ENCODE measurements at places on chromosomes 12 and 14.

- peak; percentile 91 for DNase-seq
These were observed 35.7 kb upstream of the EML1 start for GRCh38 chr14:99757331-99758070.

- peak; percentile 50 for DNase-seq
These were observed at the start of gene LUM for GRCh38 chr12:91111366-91112325. Gene LUM (minus strand): TSS chr12:91111494. CDS start chr12:91108979, 2,515 bp downstream.

DNA sequence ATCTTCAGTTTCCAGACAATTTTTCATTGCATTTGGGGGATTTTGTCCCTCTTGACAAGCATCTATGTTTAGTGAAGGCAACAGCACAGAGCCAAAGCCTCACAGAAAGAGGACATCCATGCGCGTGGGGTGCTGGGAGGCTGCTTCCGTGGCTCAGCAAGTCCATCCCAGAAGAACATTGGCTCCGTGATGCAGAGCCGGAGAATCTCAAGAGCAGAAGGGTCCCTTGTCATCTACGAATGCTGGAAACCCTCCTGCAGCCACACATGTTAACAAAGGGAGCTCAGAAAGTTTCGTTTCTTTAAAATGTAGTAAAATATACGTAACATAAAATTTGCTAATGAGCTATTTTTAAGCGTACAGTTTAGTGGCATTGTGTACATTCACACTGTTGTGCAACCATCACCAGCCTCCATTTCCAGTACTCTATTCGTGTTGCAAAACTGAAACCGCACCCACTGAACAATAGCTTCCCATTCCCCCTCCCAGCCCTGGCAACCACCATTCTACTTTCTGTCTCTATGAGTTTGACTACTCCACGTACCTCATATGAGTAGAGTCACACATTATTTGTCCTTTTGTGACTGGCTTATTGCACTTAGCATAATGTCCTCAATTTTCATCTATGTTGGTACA is 185.9 kb downstream of the TTC7B start:
- no peak for DNase-seq

DNA sequence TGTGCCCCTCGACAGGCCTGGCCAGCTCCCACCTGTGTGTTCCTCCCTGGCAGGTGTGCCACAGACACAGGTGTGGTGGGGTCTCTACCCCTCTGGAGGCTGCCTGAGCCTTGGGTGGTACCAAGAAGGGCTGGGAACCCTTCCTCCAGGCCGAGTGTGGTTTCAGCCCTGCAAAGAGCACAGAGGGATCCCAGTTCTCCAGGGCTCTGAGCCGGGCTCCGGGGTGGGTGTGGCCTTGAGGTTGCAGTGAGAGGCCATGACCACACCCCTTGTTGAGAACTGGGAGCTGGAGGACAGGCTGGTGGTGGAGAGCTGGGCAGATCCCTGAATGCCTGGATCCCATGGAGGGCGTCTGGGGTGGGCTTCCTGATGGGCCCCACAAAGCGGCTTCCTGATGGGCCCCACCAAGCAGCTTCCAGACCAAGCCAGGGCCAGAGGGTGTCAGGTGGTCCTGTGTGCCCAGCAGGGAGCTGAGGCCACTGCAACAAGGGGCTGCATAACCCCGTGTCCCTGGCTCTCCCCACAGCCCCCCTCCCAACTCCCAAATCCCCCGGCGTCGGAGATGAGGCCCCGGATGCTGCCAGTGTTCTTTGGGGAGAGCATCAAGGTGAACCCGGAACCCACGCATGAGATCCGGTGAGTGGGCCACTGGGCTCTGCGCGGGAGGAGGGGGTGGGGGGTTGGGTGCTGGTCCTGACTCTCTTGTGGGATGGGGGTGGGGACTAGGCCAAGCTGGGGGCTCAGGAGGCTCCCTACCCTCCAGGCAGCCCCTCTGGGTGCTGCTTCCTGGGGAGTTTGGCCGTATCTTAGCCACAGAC is 16.6 kb downstream of the RFLNA start:
- no peak for DNase-seq

GRCh38 chr12:85798122-85798521 is 38.1 kb downstream of the RASSF9 start:
- no peak for DNase-seq

GRCh38 chr12:116306968-116307367 is 29.5 kb upstream of the MED13L start:
- no peak for DNase-seq

DNA sequence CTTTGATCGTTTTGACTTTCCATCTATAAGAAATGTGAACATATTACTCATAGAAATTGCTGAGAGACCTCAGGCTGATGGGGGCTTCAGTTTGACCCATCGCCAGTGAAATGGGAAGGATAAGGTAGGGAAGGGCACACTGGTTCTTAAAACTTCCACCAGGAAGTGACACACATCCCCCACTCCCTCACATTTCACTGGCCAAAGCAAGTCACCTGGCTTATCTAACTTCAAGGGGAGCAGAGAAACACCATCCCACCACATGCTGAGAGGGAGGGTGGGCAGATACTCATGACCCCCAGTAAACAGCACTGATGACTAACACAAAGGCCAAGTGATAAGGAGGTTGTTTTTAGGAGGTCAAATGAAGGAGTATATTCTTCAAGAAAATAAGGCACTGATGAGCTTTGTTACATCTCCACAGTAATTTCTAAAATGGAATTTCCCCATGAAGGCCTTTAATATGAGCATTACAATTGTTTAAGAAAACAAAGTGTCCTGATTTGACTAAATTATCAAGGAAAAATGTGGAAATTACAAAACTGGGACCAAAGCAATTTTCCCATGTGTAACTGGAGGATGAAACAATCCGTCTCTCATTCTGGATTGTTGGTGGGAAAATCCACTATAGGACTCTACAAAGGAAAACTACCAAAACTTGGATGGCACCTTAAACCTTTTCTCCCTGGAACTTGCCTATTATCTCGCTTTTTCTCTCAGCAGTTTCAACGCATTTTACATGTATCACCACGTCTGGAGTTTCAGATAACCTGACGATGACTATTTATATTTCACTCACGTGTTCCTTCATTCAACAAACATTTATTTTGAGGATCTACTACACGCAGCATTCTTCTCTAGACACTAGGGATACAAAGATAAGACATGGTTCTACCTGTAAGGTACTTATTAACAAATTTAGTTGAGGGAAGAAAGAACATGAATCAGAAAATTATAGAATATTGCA is 91.8 kb upstream of the EEA1 start:
- no peak for DNase-seq

DNA sequence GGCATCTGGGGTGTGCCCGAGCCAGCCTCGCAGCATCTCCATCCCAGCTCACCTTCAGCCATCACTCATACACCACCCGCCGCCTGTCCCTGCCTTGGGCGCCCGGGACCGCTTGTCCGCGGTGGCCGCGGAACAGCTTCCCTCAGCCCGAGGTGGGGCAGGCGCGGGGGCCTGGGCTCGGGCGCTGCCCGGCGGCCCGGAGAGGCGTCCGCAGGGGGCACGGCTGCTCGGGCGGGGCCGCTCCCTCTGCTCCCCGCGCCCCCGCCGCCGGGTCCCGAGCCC is 430 bp downstream of the SLC41A2 start:
- no peak for DNase-seq

DNA sequence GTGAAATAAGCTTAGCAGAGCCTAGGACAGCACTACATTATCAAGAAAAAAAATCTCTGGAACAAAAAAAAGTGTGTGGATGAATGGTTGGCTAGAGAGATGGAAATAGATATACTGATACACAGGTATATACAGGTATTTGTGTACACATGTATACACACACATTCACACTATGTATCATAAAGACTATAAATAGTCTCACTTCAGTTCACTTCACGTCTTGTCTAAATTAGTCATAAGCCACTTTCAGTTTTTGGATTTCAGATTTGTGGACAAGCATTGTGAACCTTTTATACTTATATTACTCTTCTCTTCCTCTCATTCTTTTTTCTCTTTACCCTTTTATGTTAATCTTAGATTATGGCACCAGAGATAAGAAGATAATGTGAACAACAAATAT is 41.8 kb upstream of the SLC6A15 start:
- DNase-seq = no peak

DNA sequence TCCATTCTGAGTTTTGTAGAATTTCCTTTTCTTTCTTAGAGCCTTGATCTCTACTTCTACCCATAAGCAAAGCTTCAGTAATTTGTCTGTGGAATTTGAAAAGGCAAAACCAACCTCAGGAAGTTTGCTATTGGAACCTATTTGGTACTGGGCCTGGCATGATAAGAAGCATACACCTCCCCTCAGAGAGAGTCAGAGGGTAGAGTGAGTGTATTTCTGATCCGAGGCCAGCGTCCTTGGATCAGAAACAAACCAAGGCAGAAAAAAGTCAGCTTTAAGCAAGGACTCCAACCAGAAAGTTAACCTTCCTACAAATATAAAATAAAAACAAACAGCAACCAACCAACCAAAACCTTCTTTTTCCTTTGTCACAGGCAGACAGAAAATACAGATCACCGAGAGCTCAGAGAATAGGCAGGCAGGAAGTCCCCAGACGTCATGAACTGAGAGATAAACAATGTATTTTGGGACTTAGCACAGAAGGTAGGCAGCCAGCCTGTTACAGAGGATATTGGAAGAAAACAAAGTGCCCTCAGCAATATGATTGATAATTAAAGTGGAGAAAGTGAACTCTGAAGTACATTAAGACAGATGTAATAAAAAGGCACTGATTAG is 141.5 kb downstream of the NEDD1 start:
- no peak for DNase-seq

- no peak for DNase-seq
These were observed 71.7 kb downstream of the IPO8 start for GRCh38 chr12:30624009-30624408.

DNA sequence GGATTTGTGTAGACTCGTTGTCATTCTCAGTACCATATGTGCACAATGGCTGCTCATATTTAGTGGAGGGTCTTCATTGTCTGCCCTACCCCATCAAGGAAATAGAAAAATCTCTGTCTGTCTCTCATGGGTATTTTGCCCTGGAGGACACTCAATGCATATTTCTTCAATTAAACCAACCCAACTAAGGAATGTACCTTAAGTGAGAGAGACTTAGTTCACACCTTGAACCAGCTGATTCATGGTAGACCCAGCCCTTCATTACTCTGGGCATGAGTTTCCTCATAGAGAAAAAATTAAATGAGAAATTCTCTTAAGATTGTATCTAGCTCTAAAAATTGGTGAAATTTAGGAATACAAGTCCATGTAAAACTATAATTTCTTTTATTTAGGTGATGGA is 107.1 kb upstream of the PLEKHG7 start:
- no peak for DNase-seq

GRCh38 chr14:78316052-78316451 is 145.9 kb downstream of the NRXN3 start:
- no peak for DNase-seq

GRCh38 chr14:35506927-35507326 is 27.0 kb upstream of the INSM2 start:
- peak; percentile 5 for DNase-seq

GRCh38 chr14:30153717-30154116 is 226.1 kb upstream of the PRKD1 start:
- no peak for DNase-seq

DNA sequence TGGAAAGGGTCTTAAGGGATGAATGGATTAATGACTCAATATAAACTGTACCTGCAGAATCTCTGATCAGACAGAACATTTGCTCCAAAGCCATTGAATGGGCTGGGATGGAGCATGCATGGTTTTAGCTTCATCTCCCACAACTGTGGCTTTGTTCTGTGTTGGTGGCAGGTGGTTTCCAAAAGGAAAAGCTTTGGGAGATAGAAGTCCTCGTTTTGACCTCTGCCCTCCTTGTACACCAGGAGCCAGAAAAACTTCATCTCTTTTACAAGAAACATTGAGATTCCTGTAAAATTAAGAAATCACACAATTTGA is 39.5 kb downstream of the GPR65 start:
- no peak for DNase-seq

- DNase-seq = no peak
These were observed 55.5 kb downstream of the CHGA start for GRCh38 chr14:92978229-92979021.

- no peak for DNase-seq
These were observed 142.6 kb downstream of the NPAS3 start for GRCh38 chr14:33081259-33081658.

DNA sequence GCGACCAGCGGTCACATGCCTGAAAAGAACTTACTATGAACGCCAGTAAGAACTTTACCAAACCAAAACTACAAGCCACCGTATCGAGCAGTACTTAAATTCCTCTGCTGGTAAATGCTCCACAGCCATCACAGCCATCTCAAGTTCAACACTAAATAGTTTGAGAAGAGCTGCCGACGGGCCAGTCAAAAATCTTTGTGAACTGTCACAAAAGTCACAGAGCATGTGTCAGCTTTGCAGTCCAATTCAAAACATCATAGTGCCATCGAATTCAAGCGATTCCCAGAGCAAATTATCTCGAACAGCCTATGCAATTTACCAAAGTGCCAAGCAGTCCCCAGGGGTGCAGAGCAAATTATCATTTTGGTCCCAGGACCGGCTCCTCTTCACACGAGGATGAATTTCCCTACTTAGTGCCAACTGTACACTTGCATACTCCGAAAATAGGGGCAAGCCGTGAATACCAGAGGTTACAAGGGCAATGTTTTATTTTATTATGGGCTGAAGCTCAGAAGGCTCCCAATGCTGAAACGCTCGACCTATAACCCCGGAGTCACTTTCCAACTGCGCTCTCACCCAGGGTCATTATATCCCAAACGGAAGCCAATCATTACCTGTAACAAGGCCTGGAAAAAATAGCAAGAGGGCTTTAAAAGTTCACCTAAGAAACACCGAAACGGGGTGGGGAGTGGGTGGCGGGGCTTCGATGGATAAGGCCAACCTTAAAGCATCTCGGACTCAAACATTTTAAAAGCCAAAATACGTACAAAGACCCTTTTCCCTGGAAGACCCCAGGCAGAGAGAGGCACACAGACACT is 1.1 kb downstream of the LRP6 start:
- DNase-seq = no peak

- DNase-seq = peak; percentile 92
These were observed 58.1 kb downstream of the PLEKHG3 start for GRCh38 chr14:64762044-64763034.

DNA sequence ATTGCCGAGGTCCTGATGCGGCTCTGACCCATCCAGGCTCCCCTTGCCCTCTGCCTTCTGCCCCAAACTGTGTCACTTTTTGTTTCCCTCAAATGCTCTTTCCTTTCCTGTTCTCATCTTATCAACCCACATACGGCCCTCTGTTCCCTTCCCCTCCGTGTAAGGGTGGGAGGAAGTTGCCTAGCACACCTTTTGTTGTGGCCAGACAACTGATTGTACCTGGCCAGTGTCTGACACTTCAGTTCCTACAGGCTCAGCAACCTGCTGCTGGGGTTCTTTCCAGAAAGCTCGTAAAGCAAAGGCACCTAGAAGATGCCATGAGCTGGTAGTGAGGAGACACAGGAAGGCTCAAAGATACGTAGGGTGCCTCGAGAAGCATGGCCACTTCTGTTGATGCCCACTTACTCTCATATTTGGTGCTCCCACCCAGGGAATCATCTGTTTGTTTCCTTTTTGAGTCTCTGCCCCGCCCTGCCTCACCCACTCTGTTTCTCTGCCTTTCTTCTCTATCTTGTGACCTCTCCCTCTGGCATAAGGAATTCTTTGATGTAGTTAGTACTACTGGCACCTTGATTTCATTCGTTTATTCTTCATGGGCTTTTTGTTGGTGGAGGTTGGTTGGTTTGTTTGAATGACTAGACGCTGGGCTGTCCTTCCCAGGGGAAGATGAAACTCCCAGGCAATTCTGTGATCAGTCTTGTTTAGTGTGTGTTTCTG is 152.4 kb upstream of the FKBP4 start:
- DNase-seq = no peak
